ENCODE measurements at places on chromosomes 7 and 10.

- no peak for DNase-seq
Observed at GRCh38 chr10:88616250-88616977, 29.9 kb downstream of the LIPJ start.

DNA sequence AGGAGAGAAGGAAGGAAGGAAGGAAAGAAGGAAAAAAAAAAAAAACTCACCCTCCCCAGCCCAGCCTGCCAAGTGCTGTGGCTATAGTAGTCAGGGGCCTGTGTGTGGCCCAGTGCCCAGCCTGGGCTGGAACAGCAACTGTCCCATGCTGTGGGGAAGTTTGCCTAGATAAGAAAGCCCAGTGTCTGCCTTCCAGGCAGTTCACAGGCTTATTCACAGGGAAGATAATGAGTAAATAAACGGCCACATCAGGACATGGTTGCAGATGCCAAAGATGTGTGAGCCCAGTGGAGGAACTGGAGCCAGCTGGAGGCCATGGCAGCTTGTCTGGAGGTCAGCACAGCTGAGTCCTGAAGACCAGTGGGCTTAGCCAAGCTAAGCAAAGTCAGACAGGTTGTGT, 132.4 kb upstream of the FOXK1 start:
- no peak for DNase-seq

DNA sequence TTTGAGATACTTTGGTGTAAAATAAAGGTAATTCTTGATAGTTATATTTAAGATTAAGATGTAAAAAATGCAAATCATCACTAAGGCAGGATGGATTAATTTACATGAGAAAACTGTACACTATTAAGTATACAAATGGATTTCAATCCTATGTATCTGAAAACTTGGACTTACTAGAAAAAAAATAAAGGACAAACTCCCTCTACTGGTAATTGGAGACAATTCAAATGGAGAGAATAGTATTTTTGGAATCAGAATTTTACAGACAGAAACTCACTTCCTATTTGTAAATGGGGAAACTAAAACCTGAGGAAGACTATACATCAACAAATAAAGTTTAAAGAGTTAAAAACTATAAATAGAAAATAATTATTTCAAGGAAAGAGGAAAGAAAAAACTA, 62.6 kb downstream of the CUL2 start:
- DNase-seq: no peak

GRCh38 chr7:39504963-39505362, 61.2 kb upstream of the YAE1 start:
- DNase-seq: no peak

DNA sequence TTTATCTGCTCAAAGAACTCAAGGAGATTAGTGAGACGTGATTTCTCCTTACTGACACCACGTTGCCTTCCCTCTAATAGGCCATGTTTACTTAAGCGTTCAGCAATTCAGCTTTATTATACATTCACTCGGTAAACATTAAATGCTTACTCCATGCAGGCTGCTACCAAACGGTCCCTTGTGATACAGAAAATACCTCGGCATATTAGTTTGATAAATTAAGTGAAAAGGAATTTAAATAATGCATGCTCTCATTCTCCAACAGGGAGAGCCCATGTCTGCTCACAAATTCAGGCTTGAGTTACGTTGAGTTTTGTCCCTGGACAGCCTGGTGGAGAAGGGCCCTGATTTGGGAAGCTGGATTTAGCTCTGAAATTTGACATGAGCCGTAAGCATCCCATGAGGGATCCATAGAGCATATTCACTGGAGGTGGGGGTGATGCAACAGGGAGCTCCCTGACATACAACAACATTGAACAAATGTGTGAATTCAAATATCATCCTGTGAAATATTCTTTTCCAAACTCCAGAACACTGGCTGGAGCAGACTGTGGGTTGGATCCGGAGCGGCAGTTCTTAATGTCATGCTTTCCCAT, 86.3 kb downstream of the TBXAS1 start:
- DNase-seq: no peak

DNA sequence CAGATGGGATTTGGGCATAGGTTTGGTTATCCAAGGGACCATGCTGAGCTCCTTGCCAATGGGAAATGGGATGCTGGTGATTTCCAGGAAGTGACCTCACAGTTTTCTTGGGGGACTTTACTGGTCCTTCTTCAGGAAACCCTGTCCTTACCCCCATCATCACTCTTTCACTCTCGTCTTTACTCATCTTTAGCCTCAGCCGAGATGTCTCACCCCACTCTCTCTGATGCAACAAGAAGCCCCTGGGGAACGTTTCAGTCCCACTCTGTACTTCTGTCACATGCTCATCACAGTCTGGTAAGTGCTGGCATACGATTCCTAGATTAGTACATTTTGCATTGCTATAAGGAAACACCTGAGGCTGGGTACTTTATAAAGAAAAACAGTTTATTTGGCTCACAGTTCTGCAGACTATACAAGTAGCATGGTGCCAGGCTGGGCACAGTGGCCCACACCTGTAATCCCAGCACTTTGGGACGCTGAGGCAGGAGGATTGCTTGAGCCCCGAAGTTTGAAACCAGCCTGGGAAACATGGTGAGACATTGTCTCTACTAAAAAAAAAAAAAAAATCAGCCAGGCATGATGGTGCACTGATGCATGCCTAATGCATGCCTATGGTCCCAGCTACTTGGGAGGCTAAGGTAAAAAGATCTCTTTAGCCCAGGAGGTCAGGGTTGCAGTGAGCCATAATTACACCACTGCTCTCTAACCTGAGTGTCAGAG, 63.5 kb upstream of the VKORC1L1 start:
- DNase-seq: no peak
